ENCODE measurements at places on chromosomes 5 and 9.

GRCh38 chr5:56476487-56476856 is 243.3 kb upstream of the ANKRD55 start:
- no peak for DNase-seq

- no peak for DNase-seq
Observed at GRCh38 chr5:65611524-65611923, 12.6 kb downstream of the TRIM23 start.

DNA sequence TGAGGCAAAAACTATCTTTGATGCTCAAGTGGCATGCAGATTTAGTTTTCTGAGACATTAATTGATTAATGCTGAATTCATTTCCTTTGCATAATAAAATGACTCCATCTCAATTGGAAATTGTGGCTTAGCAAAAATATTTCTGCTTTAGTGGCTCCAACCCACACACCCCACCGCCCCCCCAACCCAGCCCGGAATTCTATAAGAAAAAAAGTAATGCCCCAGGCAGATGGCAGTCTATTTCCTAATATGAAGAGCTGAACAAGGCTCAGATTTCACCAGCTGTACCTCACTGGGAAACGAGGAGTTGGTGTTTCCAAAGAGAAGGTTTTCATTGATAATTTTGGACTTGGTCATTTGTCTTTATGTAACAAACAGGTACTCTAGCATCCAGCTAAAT is 182.1 kb downstream of the FBN2 start:
- no peak for DNase-seq

- no peak for DNase-seq
Observed at GRCh38 chr5:158541536-158542297, 558.0 kb downstream of the EBF1 start.

DNA sequence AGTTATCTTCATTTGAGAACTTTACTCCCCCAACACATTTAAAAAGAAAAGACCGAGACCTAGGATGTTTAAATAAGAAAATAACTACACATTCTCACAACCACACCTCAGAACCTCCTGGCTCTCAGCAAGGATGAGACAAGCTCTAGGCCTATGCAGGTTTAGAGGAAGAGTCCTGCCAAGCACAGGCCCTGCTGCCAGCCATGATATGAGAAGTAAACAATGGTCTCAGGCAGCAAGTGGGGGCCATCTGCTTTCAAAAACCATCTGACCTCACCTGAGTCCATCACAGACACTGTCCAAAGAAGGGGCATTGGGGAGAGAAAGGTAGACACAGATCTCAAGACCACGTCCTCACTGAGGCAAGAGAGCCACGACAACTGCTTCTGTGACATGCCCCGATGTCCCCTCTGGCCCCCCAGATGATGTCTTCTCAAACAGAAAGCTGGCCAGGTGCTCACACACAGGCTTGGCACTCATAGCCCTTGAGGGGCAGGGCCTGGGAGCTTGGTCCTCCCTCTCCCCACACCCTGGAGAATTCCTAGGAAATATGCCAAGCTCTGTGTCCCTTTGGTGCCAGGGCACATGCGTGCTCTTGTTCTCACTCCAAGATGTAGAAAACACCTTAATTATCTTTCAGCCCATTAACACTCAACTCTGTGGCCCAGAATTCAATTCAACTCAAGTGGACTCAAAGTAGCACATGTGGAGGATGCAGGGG is 150.4 kb downstream of the FSTL4 start:
- no peak for DNase-seq

Measured in neural crest cell (in vitro differentiated cells).